ENCODE measurements at places on chromosomes 13 and 19.

DNA sequence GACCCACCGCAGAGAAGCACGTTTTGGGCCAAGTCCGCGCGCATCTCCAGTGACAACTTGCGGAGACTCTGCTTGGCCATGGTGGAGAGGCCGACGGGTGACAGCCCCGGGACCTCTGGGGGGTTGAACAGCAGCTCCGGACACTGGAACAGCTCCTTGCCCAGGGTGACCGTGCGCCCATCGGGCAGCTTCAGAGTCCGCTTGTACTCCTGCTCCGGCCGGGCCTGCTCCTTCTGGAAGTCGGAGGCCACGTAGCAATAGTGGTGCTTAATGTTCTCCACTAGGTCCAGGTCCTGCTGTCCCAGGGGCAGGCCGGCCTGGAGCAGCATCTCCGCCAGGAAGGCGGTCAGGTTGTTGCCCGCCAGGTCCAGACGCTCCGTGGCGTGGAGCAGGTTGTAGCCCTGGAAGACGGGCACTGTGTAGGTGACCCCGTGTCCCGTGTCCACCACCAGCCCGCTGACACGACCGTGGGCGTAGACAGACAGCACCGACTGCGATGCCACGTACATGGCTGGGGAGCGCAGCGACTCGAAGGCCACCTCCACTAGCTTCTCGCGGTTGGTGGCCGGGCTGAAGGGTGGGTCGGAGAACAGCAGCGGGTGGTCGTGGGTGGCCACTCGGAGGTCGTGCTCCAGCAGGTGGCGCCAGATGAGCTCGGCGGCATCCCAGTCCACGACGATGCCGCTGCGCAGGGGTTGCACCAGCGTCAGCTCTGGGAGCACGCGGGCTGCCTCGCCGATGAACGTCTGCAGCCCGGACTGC, 743 bp downstream of the ACTL9 start:
- no peaks in the 10 kb centered on the region for H3K36me3 ChIP-seq
- H3K4me3 ChIP-seq: no peak overlapping the region

DNA sequence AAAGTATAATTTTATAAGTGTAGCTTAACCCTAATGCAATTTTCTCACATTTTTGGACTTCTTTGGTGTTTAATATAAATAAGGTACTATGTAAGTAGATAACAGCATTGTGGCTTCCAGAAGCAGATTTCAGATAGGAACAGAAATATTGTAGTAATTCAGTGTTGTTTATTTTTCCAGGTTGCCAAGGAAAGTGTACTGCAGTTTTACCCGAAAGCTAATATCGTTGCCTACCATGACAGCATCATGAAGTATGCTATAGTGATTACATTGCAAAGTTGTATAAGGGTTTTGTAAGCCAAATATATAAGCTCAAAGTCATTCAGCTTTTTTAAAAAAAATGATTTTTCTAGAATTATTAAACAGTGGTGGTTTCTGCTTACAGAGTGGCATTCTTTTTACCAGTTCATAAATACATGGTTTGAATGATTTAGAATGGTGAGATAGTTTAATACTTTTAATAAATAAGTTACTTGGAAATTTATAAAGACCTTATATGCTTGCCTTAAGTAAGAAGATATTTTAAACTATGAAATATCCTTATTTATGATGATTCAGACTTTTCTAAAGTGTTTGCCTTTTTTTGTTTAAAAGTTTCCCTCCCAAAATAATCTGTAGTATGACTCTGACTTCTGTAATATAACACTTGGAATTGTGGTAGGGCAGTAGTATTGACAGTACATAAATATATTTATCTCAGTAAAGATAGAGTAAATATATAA, 3.7 kb downstream of the UBA2 start:
- no peak overlapping the region for H3K27ac ChIP-seq
- H3K4me1 ChIP-seq: peaks cover 27% of the 10 kb centered on the region
- H3K36me3 ChIP-seq: peaks cover 43% of the 10 kb centered on the region
- DNase-seq: no peak

DNA sequence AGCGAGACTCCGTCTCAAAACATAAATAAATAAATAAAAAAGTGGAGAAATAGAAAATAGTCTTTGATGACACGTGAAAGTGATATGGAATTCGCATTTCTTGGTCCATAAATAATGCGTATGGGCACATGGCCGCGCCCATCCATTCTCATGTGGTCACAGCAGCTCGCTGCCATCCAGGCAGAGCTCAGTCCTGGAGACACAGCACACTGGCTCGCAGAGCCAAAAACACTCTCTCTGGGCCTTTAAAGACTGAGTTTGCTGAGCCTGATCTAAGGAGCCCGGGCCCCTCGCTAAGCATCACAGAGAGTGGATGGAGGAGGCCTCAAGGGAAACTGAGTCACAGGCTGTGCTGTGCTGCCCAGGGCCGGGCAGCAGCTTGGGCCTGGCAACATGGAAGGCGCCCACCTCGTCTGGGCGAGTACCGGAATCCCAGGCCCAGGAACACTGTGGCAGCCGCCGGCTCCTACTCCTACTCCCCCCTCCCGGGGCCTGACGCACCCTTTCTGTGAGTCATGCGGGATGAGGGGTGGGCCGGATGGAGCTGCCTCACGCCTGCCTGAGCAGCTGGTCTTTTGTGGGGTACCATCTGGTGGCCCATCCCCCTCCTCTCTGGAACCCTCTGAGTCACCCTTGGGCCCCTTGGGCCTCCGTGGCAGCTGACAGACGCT, 28.9 kb upstream of the CACTIN start:
- H3K27me3 ChIP-seq: no peaks in the 10 kb centered on the region
- H3K4me3 ChIP-seq: no peak overlapping the region
- no peak overlapping the region for H3K27ac ChIP-seq
- H3K4me1 ChIP-seq: no peaks in the 10 kb centered on the region
- H3K36me3 ChIP-seq: peaks cover 36% of the 10 kb centered on the region

- no peak overlapping the region for H3K4me3 ChIP-seq
- no peaks in the 10 kb centered on the region for H3K27me3 ChIP-seq
- H3K36me3 ChIP-seq: no peaks in the 10 kb centered on the region
- no peaks in the 10 kb centered on the region for H3K4me1 ChIP-seq
- peak; percentile 53 for DNase-seq
Observed at GRCh38 chr19:48674921-48675824, 2.4 kb upstream of the NTN5 start.

DNA sequence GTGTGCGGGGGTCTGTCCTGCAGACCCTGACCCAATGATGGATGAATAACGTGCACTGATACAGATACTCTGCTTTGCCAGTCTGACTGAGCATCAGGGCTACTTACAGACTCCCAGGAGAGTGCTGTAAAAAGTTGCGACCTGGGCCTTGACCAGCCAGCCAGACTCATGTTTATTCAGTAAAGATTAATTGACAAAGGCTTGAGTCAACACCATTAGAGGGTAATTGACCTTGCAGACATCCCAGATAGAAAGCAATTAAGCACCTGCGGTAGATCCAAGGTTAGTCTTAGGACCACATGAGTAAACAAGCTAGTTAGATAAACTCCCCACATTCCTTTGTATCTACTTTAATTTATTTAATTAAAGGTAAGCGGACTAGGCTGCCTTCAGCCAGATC, 10.4 kb downstream of the NUDT19 start:
- no peaks in the 10 kb centered on the region for H3K27me3 ChIP-seq
- peaks cover 35% of the 10 kb centered on the region for H3K36me3 ChIP-seq
- no peak for DNase-seq
- no peak overlapping the region for H3K27ac ChIP-seq
- no peak overlapping the region for H3K4me3 ChIP-seq
